ENCODE measurements at places on chromosomes 7 and 10. TPM values are rescaled to one million over a fixed set of nuclear protein-coding genes. Genes with fewer than 3 reads are reported as not detected.

The PLOD3 gene
- 90.2 TPM for total RNA-seq

The EPO gene
- not detected for total RNA-seq

The MINDY3 gene
- total RNA-seq = 39.7 TPM

DNA sequence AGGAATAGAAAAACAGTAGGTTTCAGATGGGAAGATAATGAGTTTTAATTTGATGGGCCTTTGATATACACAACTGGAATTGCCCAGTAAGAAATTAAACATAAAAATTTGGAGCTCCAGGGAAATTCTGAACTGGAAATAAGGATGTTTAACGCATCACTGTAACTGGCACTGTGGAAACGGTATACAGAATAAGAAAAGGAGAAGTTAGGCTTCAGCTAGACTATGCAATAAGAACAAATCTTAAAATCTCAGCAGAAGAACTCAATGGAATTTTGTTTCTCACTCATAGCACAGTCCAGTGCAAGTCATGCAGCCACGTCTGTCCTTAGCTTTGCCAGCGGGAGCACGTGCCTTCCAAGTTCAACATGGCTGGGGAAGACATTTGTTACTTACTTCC is 52.9 kb upstream of the FGL2 start:
- DNase-seq = no peak

DNA sequence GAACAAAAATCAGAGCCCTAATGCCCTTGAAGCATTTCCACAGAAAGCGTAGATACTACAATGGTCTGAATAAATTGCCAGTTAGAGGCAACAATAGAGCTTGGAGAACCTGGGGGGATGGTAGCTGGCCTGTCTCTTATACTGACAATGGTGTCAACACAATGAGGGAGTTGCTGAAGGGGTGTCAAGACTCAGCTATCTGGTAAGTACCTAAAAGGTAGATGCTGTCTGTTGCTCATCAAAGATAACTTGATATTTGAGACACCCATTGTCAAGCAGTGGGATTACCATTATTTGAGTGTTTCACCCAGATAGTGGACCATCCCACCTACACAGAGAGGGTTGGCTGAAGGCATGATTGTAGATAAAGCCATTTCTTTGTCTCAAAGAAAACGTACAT is 72.8 kb downstream of the PDE1C start:
- DNase-seq = no peak
